Stimulated activated CD8-positive, alpha-beta memory T cell treated with anti-CD3 and anti-CD28 coated beads, Interleukin-12 subunit alpha, Interleukin-12 subunit beta, amount 100 ng/mL, for 4 hours (primary cell): ENCODE measurements at places on chromosomes 7 and 10.
A peak's percentile ranks its signal among the peaks of the same experiment; 100 is the strongest.

DNA sequence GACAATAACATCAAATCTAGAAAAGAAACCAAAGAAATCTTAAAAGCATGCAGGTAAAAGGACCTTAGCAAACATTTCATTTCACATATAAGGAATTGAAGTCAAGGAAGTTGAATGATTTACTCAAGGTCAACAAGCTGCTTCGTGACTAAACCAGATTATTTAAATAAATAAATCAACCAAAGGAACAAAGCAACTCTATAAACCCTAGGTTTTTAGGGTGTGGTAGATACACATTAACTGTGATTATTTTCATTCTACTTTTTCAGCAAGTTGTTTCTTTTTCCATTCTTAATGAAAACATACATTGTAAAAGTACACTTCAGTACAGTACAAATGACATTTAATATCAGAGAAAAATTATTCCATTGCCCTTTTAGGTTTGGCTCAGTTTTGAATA is 382.0 kb upstream of the STEAP1 start:
- no peak for DNase-seq

GRCh38 chr10:33153251-33153967 is 181.1 kb downstream of the NRP1 start:
- DNase-seq, result no peak

DNA sequence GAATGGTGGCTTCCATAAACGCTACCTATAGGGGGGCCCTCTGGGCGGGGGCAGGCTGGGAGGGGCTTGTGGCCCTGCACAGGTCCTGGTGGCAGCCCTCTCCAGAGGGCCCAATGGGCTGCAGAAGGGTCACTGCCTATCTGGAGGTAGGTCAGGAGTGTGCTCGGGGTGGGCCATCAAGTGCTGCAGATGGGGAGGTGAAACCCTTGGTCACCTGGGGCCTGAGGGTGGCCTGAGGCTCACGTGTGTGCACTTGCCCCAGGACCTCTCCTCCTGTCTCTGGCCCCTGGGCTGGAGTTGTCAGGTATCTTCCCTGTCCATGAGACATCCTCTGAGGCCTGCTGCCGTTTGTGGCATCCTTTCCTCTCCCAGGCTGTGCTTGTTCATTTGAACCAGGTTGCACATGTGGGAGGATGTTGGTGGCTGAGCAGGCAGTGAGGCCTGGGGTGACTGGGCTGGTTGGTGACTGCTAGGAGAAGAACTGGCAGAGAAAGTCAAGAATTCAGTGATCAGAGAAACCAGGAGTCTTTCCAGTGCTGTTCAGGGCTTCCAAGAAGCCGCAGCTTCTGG is 21.1 kb upstream of the SH2D4B start:
- DNase-seq, result no peak

- no peak for DNase-seq
These were observed 28.0 kb downstream of the SEPTIN7 start for GRCh38 chr7:35828817-35829216.

DNA sequence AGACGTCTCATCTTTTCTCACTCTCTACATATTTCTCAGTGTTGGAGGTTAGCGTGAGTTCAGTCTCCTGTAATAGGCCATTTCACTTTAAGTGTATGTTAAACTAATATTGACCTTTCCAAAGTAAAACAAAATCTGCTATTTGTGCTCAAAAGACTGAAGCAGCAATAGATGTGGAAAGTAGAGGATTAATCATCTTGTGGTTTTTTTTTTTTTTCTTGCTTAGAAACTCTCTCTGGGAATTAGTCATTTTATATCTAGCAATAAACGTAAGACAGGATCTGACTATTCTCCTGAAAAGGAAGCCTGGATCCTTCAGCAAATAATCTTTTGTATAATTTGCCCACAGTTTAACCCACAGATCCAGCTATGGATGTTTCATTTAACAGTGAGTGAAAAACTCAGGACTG is 81.7 kb downstream of the NRP1 start:
- DNase-seq, result no peak

- DNase-seq, result no peak
These were observed 709.2 kb downstream of the TYW1 start for GRCh38 chr7:67705850-67706249.

- DNase-seq, result no peak
These were observed 3.9 kb downstream of the ADD3 start for GRCh38 chr10:110011681-110012080.

- peak; percentile 27 for DNase-seq
These were observed 14.4 kb upstream of the WBP1L start for GRCh38 chr10:102729029-102730026.

DNA sequence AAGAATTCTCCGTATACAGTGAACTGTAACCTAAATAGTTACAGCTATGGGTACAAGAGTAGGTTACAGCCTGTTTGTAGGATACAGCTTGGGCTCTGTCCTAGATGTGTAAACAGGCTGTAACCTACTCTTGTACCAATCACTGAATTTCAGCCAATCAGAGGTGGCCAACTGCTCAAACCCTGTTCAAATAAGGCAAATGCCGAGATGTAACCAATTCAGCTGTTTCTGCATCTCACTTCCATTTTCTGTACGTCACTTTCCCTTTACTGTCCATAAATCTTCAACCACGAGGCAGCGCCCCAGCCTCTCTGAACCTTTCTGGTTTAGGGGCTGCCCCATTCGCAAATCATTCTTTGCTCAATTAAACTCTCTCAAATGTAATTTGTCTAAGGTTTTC is 8.3 kb upstream of the MMP21 start:
- no peak for DNase-seq

DNA sequence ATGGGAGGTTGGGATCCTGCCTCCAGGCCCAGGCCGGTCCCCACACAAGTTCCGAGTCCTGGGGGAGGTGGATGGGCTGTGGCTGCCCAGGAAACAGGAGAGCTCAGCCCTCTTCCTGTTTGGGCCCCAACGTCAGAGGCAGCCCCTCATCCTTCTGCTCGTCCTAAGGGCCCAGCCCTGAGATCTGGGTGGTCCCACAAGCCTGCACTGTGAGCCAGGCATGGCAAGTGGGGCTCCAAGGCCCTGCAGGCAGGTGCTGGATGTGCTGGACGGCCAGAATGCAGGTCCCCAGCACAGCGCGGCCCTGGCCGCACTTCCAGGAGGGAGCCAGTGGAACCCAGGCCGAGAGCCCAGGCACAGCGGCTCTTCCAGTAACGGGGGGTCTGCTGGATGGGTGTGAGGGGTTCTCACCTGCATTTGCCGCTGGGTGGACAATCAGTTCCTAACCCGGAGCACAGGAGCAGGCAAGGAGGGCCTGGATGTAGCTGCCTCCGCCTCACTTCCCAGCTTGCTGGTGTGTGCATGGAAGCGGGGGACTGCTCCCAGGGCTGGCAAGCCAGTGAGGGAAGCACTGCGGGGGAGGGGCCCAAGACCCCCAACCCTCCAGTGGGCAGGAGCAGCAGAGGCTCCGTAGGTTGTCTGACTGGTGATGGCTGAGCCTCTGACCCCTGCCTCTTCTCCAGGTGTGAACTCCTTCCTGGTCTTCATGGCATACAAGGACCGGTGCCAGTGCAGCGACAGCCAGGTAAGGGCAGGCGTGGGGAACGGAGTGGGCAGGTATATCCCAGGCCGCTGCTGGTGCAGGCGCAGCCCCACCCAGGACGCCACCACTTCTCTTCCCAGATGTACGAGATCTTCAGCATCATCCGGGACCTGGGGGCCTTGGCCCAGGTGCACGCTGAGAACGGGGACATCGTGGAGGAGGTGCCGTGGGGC is 9.7 kb downstream of the DPYSL4 start:
- DNase-seq, result no peak

- DNase-seq, result no peak
These were observed 271.0 kb downstream of the POU6F2 start for GRCh38 chr7:39248692-39249090.

GRCh38 chr7:139673230-139673629 is 104.6 kb downstream of the HIPK2 start:
- DNase-seq, result no peak

- DNase-seq, result no peak
These were observed 78.4 kb downstream of the PON1 start for GRCh38 chr7:95245828-95246500.

GRCh38 chr10:123912466-123912865 is 20.9 kb upstream of the CPXM2 start:
- DNase-seq, result no peak

GRCh38 chr7:28083164-28083997 is 97.2 kb downstream of the JAZF1 start:
- no peak for DNase-seq

GRCh38 chr10:100625816-100626215 is 90.1 kb downstream of the HIF1AN start:
- DNase-seq, result no peak

DNA sequence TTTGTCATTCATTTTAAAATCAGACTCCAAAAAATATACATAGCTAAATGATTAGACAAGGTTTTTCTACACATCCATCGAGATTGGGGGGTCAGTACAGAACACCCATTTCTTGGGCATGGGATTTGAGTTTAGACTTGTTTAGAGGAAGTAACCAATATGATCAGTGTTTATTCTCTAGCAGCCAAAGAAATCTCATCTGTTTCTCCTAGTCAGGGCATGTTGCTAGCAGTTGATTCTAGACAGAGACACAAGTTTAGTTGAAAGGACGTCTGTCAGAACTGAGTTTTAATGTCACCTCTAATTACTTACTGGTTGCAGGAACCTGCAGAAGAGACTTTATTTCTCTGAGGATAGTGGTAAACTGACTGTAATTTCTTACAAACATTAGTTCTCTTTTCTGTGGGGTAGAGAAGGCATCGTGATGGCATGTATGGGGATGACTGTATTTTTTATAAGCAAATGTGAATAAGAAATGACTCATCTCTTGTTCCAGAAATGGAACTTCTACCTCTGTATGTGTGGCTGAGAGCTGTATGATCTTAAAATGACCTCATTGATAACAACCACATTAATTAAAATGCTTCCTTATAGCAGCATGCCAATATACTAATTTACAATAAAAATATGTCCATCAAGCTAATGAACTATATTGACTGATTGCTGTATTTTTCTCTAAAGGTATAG is 30.6 kb upstream of the RHOBTB1 start:
- DNase-seq, result no peak

DNA sequence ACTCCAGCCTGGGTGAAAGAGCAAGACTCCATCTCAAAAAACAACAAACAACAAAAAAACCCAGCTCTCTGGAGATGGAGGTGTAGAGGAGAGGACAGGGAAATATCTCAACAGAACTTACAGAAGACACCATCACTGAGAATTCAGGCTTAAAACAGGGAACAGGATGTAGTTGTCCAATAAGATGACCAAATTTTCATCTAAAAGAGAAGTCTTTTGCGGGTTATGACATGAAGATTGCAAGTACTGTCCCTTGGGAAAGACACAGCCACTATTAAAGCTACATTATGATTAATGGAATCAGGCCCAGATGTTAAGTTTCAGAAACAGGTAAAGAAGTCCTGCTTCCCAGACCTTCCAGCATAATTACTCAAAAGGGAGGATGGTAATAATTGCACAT is 235.2 kb upstream of the NRP1 start:
- no peak for DNase-seq

DNA sequence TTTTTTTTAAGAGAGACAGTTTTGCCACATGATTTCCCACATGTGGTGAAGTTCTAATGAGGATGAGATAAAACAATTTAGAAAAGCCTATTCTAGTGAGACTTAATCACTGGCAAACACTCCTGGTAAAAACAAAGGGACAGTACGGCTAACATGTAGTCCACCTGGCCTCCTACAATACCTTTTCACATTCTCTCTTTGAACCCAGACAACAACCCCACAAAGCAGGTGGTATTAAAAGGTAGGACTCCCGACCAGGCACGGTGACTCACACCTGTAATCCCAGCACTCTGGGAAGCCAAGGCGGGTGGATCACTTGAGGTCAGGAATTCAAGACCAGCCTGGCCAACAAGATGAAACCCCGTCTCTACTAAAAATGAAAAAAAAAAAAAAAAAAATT is 12.4 kb downstream of the PARD3 start:
- DNase-seq, result no peak

DNA sequence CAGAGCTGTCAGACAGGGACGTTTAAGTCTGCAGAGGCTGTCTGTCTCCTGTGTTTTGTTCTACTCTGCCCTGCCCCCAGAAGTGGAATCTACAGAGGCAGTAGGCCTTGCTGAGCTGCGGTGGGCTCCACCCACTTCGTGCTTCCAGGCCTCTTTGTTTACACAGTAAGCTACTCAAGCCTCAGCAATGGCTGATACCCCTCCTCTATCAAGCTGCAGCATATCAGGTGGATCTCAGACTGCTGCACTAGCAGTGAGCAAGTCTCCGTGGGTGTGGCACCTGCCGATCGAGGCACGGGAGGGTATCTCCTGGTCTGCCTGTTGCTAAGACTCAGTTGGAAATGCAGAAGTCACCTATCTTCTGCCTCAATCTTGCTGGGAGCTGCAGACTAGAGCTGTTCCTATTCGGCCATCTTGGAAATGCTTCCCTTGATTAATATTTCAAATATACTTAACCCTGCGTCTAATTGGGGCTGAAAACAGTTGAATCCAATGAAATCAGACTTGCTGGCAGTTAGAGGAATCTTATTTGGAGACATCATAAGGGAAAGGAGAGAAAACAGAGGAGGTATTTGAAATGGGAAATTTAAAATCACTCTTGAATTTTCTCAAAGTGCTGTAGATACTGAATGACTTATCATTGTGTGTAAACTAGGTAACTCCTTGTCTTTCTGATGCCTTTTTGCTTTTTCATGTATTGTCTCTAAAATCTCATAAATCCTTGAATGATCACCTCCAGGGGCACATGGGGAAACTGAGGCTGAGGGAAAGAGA is 13.8 kb upstream of the CYP3A5 start:
- DNase-seq, result no peak

GRCh38 chr7:90843472-90843871 is 247.4 kb downstream of the CDK14 start:
- no peak for DNase-seq

DNA sequence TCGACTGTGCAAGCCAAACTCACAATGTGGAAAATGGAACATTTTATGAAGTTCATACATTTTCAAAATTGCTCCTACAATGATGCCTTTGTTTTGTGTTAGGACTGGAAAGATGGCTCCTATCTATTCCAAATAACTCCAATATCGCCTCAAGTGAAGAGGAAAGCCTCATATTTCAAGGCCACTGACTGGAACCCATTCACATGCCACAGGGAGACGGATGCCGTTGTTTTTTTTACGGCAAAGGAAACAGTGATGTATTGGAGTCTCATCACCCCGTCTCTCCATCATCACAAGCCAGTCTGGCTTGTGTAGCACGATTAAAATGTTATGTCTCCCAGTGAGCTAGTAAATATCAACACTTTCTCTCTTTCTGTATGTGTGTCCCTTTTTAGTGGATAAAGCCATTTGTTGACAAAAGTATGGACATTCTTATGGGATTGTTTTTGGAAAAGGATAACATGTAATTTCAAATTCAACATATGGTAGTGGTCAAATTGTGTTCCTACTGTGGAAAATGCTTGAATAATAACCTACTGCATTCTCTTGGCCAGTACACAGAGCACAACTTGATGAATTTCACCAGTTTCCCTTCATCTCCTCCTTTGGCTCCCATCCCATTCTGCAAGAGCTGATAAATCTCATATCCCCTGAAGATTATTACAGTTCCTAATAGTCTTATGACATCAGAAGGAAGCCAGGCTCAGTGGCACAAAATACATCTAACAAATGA is 109.5 kb upstream of the PITRM1 start:
- no peak for DNase-seq

- no peak for DNase-seq
These were observed 89.0 kb downstream of the JMJD1C start for GRCh38 chr10:63376560-63377304.

- DNase-seq, result no peak
These were observed 302.1 kb downstream of the ADK start for GRCh38 chr10:74453169-74453568.

- no peak for DNase-seq
These were observed 5.5 kb downstream of the FOXL3 start for GRCh38 chr7:295155-296154.

GRCh38 chr10:6195846-6196245 is 6.9 kb upstream of the PFKFB3 start:
- no peak for DNase-seq

- DNase-seq, result no peak
These were observed 97.5 kb upstream of the PRSS58 start for GRCh38 chr7:142355328-142355727.
